ENCODE measurements at places on chromosomes 3 and 15. TPM values are rescaled to one million over a fixed set of nuclear protein-coding genes. Genes with fewer than 3 reads are reported as not detected.

DNA sequence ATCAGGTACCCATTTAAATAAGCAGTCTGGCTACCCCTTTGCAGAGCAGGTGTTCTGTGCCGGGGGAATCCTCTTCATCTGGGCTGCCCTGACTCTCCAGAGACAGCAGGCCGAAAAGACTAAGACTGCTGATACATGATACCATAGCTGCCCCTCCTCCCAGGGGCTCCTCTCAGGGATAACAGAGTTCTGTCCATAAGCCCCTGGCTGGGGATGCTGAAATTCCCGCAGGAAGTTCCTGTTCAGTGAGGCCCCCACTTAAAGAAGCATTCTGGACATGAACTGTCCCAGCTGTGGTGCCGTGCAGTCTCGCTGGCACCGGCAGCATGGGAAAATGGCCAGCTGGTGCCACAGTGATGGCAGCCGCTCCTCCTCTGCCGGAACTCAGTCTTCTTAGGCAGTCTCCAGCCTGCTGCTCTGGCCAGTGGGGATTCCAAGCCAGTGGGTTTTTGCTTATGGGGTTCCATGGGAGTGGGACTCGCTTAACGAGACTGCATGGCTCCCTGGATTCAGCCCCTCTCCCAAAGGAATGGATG is 1026.2 kb downstream of the NAALADL2 start:
- no peaks in the 10 kb centered on the region for H3K27me3 ChIP-seq
- no peaks in the 10 kb centered on the region for H3K4me1 ChIP-seq
- no peak for DNase-seq

GRCh38 chr3:159787178-159787574 is 201.5 kb upstream of the IL12A start:
- H3K27me3 ChIP-seq = no peaks in the 10 kb centered on the region
- no peak for DNase-seq
- no peaks in the 10 kb centered on the region for H3K36me3 ChIP-seq

- H3K27me3 ChIP-seq = no peaks in the 10 kb centered on the region
- no peaks in the 10 kb centered on the region for H3K36me3 ChIP-seq
- no peaks in the 10 kb centered on the region for H3K4me1 ChIP-seq
- DNase-seq = no peak
- no peak overlapping the region for H3K27ac ChIP-seq
Observed at GRCh38 chr3:86785386-86785785, 205.6 kb downstream of the VGLL3 start.

DNA sequence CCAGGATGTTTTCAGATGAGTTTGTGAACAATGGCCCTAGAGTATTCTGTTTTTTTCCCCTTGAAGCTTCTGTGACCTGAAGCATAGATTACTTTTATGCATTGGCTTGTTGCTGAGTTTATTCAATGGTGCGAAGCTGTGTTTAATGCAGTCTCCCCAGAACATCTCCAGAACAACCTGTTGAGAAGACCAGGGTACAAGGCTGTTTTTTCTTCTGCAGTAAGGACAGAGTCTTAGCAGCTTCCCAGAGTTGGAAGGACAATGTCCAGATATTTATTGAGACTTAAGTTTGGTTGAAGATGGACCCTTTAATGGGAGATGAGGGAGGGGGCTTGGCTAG is 295.6 kb downstream of the LRTM1 start:
- no peaks in the 10 kb centered on the region for H3K27me3 ChIP-seq
- no peak overlapping the region for H3K4me3 ChIP-seq
- DNase-seq = no peak
- H3K4me1 ChIP-seq = no peaks in the 10 kb centered on the region
- H3K27ac ChIP-seq = no peak overlapping the region

- H3K27ac ChIP-seq = no peak overlapping the region
- no peaks in the 10 kb centered on the region for H3K4me1 ChIP-seq
- H3K27me3 ChIP-seq = no peaks in the 10 kb centered on the region
- no peaks in the 10 kb centered on the region for H3K36me3 ChIP-seq
Observed at GRCh38 chr3:47761046-47761445, 20.6 kb downstream of the SMARCC1 start.

GRCh38 chr15:66310786-66311185 is 17.4 kb downstream of the DIS3L start:
- no peaks in the 10 kb centered on the region for H3K27me3 ChIP-seq
- no peak overlapping the region for H3K27ac ChIP-seq
- no peak overlapping the region for H3K4me3 ChIP-seq
- peak; percentile 25 for DNase-seq

GRCh38 chr3:128481438-128481942 is 11.5 kb downstream of the GATA2 start:
- no peak for DNase-seq
- H3K27me3 ChIP-seq = no peaks in the 10 kb centered on the region
- H3K36me3 ChIP-seq = no peaks in the 10 kb centered on the region
- H3K4me1 ChIP-seq = no peaks in the 10 kb centered on the region
- no peak overlapping the region for H3K27ac ChIP-seq

DNA sequence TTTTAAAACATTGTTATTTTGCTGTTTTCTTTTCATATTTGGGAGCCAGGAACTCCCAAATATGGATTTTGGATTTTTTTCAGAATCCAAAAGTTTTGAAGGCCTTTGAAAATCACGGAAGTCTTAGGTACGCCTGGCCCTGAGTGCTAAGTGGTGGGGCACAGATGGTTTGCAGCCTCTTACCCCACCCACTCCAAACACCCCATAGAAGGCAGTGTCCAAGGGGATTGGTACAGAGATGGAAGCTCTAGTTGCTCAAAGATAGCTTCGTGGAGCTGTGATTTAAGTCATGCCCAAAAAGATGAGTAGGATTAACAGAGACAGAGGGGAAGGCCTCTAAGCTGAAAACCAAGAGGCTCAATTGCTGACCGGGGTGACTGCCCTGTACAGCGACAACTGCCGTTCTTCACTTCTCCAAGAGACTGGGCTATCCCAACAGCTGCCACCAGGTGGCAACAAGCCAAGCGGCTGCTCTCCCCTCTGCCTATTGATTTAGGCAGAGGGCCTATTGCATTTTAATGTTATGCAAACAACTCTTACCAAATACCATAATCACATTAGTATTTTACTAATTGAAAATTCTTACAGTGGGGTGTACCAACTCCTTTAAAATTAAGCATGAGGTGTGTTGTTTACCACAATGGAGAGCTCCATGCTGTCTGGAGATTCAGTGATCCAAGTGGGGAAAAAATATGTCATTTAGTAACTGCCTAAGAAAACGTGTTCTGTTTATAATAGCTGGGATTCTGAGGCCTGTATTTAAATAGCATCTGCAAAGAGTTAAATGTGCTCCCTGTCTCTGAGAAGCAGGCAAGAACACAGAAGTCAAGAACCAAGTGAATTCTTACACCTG is 64.0 kb upstream of the C15orf61 start:
- H3K36me3 ChIP-seq = no peaks in the 10 kb centered on the region
- H3K27ac ChIP-seq = no peak overlapping the region
- H3K4me3 ChIP-seq = no peak overlapping the region
- no peaks in the 10 kb centered on the region for H3K27me3 ChIP-seq
- no peaks in the 10 kb centered on the region for H3K4me1 ChIP-seq

The ZNF717 gene
- 31.2 TPM for total RNA-seq

The RASGRP1 gene
- 9.2 TPM for total RNA-seq

The DNAJC17 gene
- 11.1 TPM for total RNA-seq

The PPP1R14D gene
- 0.43 TPM for total RNA-seq

The ADGRG7 gene
- 0.43 TPM for total RNA-seq

The ARGFX gene
- 0.55 TPM for total RNA-seq

The OR5K2 gene
- not detected for total RNA-seq

The LRTM1 gene
- not detected for total RNA-seq

The RLBP1 gene
- 0.93 TPM for total RNA-seq
